ENCODE measurements at places on chromosomes 1 and 21.

GRCh38 chr1:154501423-154502065 is 475 bp upstream of the TDRD10 start:
- no peak for DNase-seq

GRCh38 chr1:88998716-88999115 is 6.3 kb upstream of the KYAT3 start:
- peak; percentile 40 for DNase-seq

DNA sequence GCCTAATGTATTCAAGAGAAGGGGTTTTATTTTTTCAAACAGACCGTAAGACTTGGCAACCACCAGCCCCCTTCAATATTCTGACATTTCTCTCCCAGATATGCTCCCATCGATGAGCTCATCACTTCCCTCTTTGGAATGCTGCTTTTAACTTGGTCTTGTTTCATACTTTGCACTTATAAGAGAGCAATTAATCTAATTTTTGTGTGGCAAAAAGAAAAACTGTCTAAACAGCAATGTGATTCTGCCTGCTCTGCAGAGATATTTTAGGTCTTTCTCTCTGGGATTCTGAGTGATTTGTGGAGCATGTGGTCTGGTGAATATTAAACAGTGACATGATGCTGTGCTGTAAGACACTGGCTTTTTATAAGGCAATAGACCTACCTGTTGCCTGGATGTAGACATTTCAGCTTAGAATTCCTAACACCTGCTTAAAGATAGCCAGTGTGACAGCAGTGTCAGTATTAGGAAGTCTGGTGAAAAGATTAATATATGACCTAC is 284.8 kb downstream of the BACH1 start:
- no peak for DNase-seq

DNA sequence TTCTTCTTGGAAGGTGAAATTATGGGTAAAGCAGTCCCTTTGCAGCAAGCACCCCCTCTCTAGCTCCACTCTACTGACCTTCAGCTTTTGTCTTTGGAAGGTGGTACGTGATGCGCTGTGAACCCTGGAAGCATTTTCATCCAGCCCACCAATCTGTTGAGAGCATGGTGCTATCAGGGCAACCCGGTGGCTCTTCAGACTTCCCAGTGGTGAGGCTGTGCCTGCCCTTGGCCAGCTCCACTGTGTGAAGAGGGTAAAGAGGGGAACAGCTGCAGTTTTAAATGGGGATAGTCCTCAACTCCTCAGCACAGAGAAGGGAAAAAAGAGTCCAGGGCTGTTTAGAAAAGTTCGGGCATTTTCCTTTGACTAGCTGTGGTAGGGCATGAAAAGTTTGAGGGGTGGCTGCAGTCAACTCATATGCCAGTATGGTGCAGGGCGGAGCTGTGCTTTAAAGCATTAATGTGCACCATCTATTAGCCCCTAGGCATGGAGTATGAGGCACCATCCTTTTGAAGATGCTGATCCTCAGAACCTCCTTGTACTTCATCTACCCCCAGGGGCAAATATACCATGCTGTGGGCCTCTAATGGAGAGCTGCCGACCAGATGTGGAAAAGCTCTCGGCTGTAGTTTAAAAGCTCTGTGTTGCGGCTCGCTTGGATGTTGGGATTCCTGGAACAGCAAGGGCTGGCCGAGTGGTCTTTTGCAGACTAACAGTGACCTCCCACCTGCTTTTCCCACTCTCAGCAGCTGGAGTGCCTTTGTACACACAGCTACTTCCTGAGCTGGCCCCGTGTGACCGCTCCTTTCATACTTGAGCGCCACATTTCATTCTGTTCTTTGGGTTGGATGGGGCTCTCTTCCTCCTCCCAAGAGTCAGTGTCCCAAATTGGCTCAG is 123.0 kb downstream of the PEX14 start:
- DNase-seq = no peak

- no peak for DNase-seq
These were observed 14.4 kb downstream of the MAP3K7CL start for GRCh38 chr21:29144736-29145353.

- no peak for DNase-seq
These were observed 61.1 kb upstream of the C1orf87 start for GRCh38 chr1:60134716-60135115.

DNA sequence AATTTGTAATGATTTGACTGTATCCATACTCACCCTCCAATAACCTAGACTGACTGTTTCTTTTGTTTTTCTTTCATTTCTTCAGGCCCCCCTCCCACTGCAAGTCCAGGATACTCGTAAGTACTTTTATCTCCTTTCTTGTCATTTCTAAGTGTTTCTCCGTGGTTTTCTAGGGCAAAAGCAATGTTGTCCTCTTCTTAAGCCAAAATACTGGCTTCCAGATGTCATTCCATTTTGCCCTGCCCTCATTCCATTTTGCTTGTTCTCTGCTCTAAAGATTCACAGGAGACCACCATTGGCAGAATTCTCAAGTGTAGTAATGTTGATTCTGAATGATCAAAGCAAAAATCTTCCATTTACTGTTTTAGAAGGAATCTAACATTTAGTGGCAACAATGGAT is 152.8 kb upstream of the UBE2U start:
- DNase-seq = no peak

DNA sequence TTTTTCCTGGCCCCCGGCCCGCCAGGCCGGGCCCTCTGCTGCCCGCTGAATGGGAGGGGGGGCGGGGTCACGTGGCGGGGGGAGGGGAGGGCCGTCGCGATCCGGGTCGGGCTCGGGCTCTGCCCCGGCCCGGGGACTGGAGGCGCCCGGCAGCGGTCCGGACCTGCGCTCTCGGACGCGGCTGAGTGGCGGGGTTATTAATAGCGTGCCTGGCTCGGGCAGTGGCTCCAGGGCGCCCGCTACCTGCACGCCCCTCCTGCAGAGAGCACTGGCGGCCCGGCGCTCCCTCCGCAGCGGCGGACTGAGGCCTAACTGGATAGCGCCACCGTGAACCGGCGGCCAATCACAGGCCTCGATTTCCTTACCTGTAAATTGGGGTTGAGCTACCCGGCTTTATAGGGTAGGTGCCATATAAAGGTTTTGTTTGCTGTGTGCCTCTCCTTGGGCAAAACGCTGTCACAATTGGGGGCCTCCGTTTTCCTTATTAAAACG is 28.1 kb downstream of the AHDC1 start:
- DNase-seq = no peak

GRCh38 chr1:87594736-87595383 is 266.2 kb downstream of the LMO4 start:
- DNase-seq = no peak

- no peak for DNase-seq
These were observed 87.2 kb upstream of the POU3F1 start for GRCh38 chr1:38133756-38134155.

GRCh38 chr1:182143154-182143657 is 81.7 kb upstream of the ZNF648 start:
- peak; percentile 85 for DNase-seq

DNA sequence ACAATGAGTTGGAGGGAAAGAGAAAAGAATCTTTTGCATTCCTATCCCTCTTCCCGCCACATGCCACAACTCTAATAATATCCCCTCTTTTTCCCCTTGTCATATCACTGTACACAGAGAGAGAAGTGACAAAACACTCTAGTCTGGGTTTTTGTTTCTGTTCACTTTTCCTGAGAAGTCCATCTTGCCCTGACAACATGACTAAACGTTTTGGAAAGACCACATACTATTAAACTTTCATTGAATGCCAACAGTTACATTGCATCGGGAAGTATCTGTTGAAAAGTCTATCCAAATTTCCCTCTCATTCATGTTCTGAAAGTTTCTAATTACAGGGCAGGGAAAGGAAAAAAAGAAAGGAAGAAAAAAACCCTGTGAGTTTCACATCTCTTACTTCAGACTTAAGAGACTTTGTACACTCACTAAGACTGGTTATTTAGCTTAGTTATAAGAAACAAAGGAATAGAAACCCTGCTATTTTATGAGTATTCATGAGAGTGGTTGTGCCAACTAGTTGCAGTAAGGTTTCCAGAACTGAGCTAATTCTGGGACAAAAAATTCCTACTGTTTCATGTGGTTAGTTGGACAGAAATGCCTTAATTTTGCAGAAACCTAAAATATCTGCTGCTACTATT is 16.9 kb downstream of the PLA2G4A start:
- DNase-seq = no peak

GRCh38 chr21:45875416-45875760 is 106.2 kb upstream of the COL6A1 start:
- no peak for DNase-seq

DNA sequence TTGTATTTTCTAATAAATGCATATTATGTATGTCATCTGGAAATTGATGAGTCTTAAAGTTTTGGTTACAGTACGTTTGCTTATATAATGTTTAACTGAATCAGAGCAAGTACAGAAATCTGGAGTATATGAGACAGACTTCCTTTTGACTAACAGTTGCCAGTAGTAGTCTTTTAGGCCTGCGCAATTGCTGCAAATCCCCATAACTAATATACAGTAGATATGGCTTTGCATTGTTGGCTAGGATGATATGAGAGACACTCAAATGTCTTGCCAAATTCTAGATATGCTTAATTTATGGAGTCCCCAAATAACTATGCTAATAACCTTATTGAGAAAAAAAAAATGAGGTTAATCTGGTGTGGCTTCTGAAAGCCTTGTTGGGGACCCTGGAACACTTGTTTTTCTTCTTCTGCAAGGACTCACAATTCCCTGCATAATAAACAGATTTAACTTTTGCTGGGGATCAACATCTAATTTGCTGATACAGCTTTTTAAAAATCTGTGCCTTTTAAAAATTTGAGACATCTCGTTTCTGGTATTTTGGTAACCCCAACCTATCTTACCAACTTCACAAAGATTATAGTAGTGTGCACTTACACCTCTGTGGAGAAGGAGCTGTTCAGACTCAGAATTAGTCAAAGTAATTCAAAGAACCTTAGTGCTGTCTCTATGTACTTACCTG is 22.9 kb downstream of the EXO1 start:
- no peak for DNase-seq

GRCh38 chr1:109509176-109510134 is at the start of gene AMIGO1:
Gene AMIGO1 (minus strand): TSS chr1:109509727. CDS start chr1:109508912, 815 bp downstream.
- no peak for DNase-seq

DNA sequence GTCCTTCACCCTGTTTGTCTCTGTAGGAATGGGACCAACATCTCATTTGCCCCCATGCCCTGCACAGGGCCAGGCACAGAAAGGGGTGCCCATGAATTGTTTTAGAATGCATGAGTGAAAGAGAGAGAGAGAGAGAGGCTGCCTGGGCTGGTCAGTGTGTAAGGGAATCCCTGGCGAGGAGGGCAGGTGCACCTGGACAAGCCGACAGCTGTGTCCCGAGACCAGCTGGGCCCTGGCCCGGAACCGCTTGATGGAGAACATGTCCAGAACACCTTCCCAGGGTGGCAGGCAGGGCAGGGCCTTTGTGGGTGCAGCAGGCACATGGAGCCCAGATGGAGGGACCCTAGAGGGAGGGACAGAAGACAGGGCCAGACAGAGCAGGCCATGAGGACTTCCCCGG is 22.7 kb downstream of the SPOCD1 start:
- no peak for DNase-seq

DNA sequence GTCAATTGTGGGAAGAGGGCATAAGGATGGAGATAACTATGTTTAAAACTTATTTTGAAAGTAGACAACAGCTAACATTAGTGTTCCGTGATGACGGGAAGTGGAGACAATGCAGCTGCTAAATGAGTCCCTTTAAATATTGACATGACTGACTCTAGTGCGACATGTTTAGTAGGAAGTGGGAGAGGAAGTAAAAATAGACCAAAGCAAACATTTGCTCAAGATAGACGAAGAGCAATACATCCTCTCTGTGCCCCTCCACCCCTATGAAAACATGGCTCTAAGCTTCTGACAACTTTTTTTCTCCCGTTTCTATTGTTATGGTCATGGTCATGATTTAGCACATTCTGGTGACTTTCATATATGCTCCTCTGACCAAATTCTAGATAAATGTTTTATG is 60.0 kb upstream of the HMCN1 start:
- no peak for DNase-seq

GRCh38 chr1:79845936-79846335 is 839.4 kb upstream of the ADGRL4 start:
- DNase-seq = peak; percentile 2

- no peak for DNase-seq
These were observed 117.3 kb downstream of the AJAP1 start for GRCh38 chr1:4771721-4772120.

- DNase-seq = peak; percentile 91
These were observed 38.7 kb upstream of the ZNF124 start for GRCh38 chr1:247210376-247211117.

- no peak for DNase-seq
These were observed 94.2 kb downstream of the AHCTF1 start for GRCh38 chr1:246837418-246838117.

- DNase-seq = peak; percentile 48
These were observed 101.5 kb upstream of the SLFNL1 start for GRCh38 chr1:41122851-41123518.

GRCh38 chr1:209062863-209063262 is 520.7 kb upstream of the CAMK1G start:
- DNase-seq = no peak

- no peak for DNase-seq
These were observed 72.6 kb downstream of the LGR6 start for GRCh38 chr1:202266061-202266765.

DNA sequence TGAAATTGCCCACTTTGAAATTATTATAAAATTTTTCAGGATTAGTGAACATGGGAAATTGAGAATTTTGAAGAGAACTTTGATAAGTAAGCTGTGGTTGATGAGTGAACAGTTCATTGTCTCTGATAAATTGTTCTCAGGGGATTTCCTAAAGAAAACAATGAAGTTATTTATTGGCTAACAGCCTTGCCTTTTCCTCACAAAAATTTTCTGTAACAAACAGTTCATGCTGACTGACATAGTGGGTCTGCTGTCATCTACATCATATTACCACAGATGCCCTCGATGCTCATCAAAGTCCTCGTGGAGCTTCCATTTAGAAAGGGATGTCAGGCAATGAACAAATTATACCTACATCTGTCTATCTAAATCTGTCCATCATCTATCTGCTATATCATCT is 113.4 kb downstream of the PTBP2 start:
- no peak for DNase-seq

- no peak for DNase-seq
These were observed 33.2 kb downstream of the RCSD1 start for GRCh38 chr1:167663002-167663772.

- no peak for DNase-seq
These were observed 6.8 kb upstream of the OLIG2 start for GRCh38 chr21:33018707-33019465.

- no peak for DNase-seq
These were observed 260.7 kb downstream of the HLX start for GRCh38 chr1:221139991-221140390.

GRCh38 chr1:164602101-164602422 is 43.1 kb downstream of the PBX1 start:
- DNase-seq = no peak

Data from amniotic stem cell (primary cell).